Activated CD8-positive, alpha-beta T cell treated with anti-CD3 and anti-CD28 coated beads for 36 hours (primary cell): ENCODE measurements at places on chromosomes 13 and 19. TPM values are rescaled to one million over a fixed set of nuclear protein-coding genes. Genes with fewer than 3 reads are reported as not detected.

SLC25A23 gene
- 11.9 TPM for total RNA-seq

ZNF610 gene
- 1.4 TPM for total RNA-seq

ZNF418 gene
- 4.1 TPM for total RNA-seq

ZNF837 gene
- 1.5 TPM for total RNA-seq

TNNI3 gene
- not detected for total RNA-seq

ALKBH6 gene
- total RNA-seq: 37.5 TPM

STARD13 gene
- not detected for total RNA-seq

AMER2 gene
- total RNA-seq: not detected

DZIP1 gene
- total RNA-seq: 0.54 TPM

CACNA1A gene
- 0.29 TPM for total RNA-seq

CEACAM1 gene
- 5.2 TPM for total RNA-seq

CLEC11A gene
- total RNA-seq: 2.7 TPM
